Mammary epithelial cell (primary cell): ENCODE measurements at places on chromosomes 7 and 10. TPM values are rescaled to one million over a fixed set of nuclear protein-coding genes. Genes with fewer than 3 reads are reported as not detected.

SPDYE9 gene
- polyA plus RNA-seq: not detected

DNA sequence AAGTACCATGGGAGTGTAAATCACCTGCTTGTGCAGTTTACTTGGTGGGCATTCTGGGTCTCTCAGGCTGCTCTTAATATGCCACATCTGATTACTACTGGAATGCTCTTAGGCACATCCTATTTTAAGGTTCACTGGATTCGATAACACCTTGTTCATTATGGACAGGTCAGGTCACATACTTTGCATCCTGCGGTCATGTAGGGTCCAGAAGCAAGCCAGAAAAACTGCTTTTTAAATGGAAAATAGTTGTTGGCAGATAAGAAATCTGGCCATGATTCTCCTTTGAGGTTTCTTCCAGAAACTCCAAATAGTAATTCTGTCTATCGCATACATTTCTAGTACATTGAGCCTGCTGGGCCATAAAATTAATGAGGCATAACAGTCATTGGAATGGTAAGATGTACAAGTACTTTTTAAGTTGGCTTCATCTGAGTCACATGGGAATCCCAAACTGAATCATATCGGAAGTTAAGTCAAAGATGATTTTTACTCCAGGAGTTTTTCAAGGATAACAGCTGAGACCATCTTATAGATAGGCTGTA, 371.9 kb downstream of the LRRTM3 start:
- no peak for DNase-seq

DNA sequence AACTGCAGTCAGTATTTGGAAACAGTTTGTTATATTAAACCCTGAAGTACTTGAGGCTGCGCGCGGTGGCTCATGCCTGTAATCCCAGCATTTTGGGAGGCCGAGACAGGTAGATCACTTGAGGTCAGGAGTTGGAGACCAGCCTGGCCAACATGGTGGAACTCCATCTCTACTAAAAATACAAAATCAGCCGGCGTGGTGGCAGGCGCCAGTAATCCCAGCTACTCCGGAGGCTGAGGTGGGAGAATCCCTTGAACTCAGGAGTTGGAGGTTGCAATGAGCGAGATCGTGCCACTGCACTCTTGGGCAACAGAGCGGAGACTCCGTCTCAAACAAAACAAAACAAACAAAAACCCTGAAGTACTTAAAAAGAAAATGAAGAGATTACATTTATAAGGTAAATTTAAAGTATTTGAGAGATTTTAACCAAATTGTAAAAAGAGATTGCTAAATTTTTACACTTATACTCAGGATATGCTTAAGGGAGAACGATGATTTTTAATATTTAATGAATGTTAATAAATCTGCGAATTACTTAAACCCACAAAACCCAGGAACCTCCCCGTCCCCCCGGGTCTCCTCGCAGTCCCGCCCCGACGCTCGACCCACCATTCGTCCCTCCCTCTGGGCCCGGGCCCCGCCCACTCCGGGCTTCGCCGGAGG, 425 bp upstream of the MTG1 start:
- DNase-seq: no peak

GRCh38 chr10:44009891-44010632, 361.4 kb upstream of the ZNF32 start:
- DNase-seq: no peak

- no peak for DNase-seq
Observed at GRCh38 chr7:42381161-42381560, 144.2 kb upstream of the GLI3 start.

TMEM236 gene
- polyA plus RNA-seq: 0.06 TPM

DNA sequence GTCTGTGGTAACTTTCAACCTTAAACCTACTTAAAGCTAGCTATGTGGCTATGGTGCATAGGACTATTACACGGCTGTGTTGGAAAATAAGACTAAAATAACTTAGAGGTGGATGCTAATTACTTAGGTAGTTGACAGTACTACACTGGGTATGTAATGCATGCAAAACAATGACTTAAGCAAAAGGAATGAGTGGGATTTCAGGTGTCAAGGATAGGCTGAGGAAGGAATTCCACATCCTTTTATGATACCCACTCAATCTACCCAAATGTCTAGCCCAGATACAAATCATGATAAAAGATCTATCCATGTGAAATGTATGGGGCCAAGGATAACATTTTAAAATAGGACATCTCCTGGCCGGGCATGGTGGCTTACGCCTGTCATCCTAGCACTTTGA, 13.9 kb downstream of the CDNF start:
- no peak for DNase-seq

MEIG1 gene
- polyA plus RNA-seq: not detected

DNA sequence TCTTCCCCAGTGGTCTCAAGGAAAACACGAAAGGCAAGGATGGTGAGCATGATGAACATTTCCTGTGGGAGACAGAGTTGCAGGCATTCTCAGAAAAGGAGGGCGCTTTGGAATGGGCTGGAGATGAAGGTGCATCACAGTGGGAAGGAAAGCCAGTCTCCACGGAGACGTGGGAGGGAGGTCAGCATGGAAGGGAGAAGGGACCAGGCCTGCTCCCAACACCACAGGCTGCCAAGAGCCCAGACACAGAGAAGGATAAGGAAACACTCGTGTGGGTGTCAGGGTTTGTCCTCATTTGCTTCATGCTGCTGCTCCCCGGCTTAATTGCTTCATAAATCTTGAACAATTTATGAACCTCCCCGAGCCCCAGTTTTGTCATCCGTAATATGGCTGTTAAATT, 231.5 kb upstream of the ZNF32 start:
- no peak for DNase-seq

GRCh38 chr7:73721377-73721817, 1.9 kb upstream of the STX1A start:
- DNase-seq: no peak
